ENCODE measurements at places on chromosomes 1 and 21. TPM values are rescaled to one million over a fixed set of nuclear protein-coding genes. Genes with fewer than 3 reads are reported as not detected.

GRCh38 chr1:163186862-163187261 lies 15.9 kb downstream of the RGS5 start:
- no peak for DNase-seq

DNA sequence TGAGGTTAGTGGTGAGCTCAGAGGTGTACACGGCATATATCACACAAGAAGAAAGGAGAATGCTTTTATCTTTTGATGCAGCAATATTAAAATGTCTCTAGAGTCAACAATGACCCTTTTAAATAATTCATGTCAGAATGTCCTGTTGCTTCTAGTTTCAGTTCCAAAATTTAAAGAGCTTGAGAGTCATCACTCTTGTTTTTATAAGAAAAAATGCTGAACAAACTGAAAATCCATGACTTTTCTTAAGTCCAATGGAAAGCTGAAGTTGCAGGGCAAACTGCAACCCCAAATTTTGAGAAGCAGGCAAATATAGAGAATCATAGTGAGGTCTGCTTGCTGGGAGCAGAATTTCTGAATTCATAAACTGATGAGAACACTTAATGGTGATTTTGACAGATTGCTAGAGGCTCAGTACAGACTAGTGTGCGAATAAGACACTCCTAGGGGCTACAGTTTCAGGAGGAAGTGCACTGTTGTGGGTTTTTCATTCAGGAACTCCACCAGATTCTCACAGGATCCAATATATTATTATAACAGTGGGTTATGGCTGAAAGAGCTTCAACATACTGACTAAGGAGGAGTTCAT lies 135.1 kb downstream of the CLIC6 start:
- DNase-seq = no peak

- no peak for DNase-seq
These were observed 394.3 kb upstream of the ADGRL2 start for GRCh38 chr1:81406292-81406999.

DNA sequence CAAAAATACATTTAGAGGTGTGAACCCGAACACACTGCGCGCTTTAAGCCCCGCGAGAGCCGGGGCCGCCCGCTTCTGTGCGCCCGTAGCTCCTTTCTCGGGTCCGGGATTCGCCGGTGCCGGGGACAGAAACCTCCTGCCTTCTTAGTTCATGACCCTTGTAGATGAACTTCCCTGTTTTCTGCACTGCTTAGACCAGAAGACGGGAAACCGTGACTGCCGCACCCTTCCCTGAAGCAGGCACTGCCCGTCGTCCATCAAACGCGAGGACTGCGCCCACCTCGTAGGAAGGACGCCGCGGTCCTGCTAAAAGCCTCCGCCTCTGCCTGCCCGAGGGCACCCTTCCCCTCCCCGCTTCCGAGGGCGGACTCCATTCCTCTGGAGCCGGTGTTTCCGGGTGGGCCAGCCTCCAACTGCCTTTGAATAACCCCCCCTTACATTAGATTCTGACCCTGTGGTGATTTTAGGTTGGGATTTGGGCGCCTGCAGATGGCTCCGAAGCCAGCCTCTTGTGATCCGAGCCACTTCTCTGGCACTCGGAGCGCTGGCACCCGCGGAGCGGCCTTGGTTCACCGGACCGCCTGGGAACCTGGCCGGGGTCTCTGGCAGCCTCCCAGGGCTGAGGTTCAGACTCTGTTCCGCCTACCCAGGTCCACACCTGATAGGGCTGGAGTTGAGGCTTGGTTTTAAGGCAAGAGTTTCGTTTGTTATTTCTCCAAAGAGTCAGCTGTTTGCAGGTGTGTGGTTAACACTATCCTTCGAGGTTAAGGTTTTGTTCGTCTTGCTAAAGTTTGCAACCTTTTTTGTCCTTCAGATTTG lies 1.2 kb upstream of the PTTG1IP start:
- no peak for DNase-seq

- no peak for DNase-seq
These were observed 5.1 kb upstream of the OSCP1 start for GRCh38 chr1:36455386-36455785.

DNA sequence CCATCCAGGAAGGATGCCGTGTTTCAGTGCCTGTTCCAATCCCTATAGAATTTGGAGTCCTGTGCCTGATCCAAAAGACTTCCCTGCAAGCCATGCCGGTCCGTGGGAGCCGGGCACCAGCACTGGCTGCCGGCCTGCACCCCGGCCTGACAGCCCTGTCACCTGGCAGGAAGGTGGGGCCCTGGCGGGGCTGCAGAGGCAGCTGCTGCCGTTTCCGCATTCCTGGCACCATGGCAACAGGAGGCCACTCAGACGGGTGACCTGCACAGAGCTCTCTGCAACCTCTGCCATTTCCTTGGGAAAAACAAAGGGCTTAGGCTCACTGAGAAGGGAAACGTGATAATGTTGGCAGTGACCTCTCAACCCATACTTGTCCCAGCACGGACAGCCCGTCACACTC lies 63.2 kb upstream of the TMEM51 start:
- DNase-seq = peak; percentile 31

Gene LCE1A
- not detected for total RNA-seq

DNA sequence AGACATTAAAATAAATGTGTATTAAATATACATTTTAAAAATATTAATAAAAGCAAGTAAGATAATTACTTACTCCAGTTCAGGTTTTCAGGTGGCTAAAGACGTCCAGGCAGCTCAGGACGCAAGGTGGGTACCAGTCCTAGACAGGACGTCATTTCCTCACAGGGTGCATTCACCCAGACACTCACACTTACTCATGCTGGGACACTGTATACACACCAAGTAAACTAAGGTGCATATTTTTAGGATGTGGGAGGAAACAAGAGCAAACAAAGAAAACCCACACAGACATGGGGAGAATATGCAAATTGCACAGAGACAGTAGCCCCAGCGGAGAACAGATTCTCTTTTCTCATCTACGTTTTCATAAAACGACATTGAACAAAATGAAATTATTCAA lies 457.9 kb downstream of the BRINP3 start:
- no peak for DNase-seq

Data from HCT116 (cell line).